Kasumi-1 (cell line): ENCODE measurements at places on chromosomes 7 and 10.

DNA sequence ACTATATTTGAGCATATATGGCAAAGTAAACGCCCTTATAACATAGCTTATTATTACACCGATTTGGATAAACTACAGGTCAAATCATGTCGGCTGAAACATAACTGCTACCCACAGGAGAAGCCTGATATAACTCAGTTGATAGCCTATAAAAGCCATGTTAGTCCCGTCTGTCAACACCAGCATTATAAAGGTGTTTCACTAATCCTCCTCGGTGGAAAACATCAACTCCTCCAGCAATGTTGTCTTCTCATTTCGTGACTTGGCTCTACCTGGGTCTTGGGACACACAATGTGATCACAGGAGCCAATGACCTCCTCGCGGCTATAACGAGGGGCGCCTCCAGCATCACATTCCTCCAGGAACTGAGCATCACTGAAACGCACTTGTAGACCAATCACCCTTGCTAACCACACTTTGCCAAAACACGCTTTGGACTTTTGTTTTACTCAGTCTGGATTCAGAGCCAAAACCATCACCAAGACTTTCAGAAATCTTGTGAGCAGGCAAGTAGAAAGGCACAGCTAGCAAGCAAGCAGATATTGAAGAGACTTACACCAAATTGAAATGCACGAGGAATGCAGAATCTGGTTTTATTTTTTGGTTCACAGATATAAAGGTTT, 269.7 kb upstream of the NFE2L3 start:
- DNase-seq: no peak

DNA sequence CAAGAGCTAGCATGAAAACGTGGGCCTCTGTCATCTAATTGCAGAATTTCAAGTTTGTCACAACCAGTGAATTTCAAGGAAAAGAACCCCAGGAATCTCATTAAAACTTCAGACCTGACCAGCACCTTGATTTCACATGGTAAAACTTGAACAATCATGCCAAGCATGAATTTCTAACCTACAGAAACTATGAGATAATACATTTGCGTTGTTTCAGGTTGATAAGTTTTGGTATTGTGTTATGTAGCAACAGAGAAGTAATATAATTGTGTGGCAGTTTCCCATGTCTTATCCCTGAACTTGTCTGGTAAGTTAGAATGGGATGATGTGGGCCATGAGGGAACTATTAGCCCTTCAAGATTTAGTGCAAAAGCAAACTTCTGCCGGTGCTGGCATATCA, 530.1 kb downstream of the ANKRD7 start:
- DNase-seq: no peak

DNA sequence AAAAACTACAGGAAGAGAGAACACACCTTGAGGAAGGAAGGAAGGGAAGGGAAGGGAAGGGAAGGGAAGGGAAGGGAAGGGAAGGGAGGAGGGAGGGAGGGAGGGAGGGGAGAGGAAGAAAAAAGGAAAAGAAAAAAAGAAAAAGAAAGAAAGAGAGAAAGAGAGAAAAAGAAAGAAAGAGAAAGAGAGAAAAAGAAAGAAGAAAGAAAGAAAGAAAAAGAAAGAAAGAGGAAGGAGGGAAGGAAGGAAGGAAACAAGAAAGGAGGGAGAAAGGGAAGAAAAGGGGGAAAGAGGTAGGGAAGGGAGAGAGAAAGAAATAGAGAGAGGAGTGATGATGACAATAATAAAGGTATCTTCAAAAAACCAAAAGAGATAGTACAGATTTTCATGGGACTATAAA, 12.3 kb upstream of the PLXNA4 start:
- no peak for DNase-seq

DNA sequence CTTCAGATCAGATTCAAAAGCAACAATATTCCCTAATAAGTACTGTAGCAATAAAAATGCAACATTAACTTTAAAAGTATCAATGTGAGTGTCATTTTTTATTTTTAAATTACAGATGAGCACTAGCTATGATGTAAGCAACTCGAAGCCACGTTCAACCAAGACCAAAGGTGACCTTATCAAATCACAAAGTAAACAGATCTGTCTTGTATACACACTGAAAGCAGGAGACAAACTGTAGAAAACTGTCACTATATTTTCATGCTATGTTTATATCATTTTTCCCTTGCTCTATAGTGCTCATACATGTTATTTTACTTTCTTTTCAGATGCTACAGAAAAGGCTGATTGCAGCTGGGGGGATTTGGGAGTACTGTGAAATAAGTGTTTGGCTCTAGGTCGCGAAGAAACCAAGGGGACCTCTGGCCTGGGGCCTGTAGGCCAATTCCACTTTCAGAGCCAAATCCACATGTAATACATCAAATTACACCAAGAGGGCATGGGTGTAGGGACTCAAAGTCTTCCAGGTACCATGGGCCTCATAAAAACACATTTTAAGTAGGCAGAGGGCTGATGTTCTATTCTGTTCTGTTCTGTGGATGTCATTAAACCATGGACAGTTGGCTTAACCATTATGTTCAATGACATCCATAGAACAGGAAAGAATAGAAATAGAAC, 245.2 kb downstream of the SFMBT2 start:
- no peak for DNase-seq

- peak; percentile 92 for DNase-seq
Measured at GRCh38 chr10:26725837-26726727, 28.6 kb downstream of the PDSS1 start.

GRCh38 chr10:71092812-71093401, 119.5 kb upstream of the UNC5B start:
- no peak for DNase-seq

DNA sequence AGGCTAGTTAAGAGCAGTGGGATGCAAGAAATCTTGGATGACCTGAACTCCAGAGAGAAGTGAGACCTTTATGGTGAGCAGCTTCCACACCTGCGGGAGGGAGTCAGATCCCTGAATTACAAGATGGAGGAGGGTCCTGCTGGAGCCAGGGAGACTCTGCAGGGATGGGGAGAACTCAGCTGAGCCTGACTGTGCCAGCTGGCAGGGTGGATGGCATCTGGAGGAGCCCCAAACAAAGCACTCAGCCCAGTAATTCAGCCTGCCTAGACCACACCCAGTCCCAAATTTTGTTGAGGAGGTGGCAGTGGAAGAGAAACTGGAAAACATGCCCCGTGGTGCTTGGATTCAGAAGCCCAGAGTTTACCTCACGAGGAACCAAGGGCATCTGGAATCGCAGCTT, 208.2 kb downstream of the WDR11 start:
- no peak for DNase-seq

DNA sequence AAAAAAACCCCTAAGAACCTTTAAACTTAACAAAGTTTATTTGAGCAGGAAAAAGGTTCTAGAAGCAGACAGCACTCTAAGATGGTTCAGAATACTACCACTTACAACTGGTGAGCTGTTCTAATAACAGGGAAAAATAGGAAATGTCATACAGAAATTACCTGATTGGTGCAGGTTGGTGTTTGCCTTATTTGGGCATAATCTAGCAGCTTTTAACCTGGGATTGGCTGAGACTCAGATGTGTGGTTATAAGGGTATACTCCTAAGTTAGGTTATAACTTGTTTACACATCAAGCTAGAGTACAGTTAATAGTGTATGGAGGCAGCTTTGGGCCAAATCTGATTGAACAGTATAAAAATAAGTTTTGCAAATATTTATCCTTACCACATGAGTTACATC, 59.8 kb downstream of the MAPK8 start:
- DNase-seq: no peak

- no peak for DNase-seq
Measured at GRCh38 chr7:93773446-93773845, 117.1 kb downstream of the TFPI2 start.

DNA sequence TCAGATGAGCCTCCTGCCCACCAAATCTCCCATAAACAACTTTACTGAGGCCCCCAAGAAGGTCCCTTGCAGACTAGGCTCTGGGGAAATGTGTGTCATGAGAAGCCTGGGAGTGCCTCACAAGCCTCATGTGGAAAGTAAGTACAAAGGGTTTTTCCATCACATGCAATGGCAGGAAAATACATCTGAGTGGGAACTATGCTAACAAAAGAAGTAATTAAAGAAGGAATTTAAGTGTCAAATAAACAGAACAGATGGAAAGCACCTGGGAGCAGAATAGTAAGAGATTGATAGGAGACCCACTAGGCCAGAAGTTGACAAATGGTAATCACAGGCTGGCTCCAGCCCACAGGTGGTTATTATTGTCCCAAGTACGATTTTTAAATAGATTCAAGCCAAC, 20.5 kb downstream of the GSAP start:
- DNase-seq: no peak

- DNase-seq: peak; percentile 71
Measured at GRCh38 chr10:103278862-103279298, 1.9 kb downstream of the INA start.

- DNase-seq: no peak
Measured at GRCh38 chr7:84425702-84426259, 231.2 kb upstream of the SEMA3A start.

- no peak for DNase-seq
Measured at GRCh38 chr10:126849646-126850045, 55.6 kb upstream of the DOCK1 start.

GRCh38 chr10:117578490-117578889, 35.9 kb downstream of the EMX2 start:
- no peak for DNase-seq

DNA sequence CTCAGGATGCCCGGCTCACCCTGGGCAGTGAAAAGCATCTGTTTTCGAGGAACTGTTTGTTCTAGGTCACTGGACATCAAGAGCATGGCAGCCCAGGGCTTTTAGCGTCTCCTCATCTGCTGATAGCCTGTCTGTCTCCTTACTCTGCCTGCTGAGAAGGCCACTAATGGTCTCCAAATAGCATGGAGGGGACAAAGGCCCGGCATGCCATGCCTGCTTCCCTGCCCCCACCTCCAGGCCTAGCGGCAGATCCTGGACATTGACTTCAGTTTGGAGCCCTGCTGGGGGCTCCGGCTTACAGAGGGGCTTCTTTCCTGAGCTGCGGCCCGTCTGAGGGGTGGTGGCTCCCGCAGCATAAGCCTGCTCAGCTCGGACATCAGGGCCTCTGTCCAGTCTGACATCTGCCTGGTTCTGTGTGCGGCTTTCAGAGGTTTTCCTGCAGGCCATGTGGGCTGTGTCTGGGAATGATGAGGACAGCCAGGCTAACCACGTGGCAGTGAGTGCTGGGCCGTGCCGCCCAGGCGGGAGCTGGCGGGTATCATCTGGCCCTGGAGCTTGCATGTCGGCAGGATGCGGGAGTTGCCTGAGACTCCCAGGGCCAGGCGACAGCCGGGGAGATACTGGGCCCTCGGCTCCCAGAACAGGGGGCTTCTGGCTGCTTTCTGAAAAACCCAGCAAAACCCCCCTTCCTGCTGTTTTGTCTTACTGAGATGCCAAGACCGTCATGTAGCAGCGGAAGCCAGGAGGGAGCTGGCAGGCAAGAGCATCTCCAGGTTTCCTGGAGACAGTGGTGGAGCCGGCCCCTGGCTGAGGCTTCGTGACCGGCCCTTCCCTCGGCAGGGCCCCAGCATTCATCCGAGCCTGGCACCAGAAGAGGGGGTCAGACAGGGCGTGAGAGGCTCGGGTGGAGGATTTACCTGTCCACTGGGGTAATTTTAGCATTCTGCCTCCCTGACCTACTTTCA, 9.2 kb downstream of the PFKFB3 start:
- no peak for DNase-seq

DNA sequence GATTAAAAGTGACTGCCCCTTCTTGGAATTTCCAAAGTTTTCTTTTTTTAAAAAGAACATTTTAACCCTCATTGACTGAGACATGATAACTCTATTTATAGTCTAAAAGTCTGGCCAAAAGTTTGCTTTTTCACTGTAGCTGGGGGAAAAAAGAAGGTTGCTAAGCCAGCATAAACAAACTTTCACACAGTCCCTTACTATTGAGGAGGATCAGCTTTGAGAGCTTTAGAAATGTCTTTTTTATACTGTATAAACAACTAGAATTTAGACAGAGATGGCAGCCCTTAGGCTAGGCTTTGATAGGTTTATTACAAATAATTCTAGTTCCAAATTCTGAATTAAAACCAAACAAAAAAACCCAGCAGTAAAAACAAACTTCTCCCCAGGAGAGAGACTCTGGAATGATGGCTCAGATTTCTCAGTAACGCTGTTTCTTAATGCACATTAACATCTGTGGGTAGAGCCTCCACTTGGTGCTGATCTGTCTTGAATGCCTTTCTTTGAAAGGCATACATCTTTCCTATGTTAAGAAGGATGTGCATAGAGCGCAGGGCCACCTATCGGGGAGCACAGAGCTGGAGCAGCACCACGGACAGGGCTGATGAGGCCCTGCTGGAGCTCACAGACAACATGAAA, 100.9 kb upstream of the PDLIM1 start:
- DNase-seq: peak; percentile 71

DNA sequence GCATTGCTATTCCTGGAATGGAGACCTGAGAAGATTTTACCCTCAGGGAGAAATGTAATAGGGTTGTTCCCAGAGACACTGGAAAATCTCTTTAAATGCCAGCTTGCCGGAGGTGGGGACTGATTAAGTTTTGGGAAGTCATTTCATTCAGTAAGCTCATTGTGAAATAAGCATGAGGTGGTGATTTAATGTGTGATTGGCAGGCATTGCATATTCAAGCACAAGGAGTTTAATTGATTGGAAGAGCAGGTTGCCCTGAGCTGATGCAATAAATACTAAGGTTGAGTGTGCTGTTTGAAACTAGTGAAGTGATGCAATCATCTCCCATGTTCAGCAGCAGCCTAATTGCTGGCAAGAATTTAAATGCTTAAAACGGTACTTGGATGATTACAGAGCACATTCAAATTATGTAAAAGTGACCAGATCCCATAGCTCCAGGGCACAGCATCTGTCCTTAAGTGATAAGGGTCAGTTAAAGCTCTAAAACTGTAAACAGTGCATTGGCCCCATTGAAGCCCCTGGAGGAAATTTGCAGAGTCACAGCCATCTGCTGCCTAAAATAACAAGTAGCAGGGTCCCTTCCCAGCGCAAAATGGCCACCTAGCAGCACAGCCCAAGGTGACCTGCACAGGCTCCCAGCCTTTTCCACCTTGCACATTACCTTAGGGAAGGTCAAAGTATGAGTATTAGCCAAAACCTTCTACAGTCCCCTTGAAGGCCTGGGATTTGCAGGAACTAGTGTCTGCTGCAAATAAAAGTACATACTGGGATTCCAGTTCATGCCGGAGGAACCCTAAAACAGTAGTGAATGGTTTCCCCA, 92.1 kb downstream of the CCDC71L start:
- DNase-seq: no peak

- no peak for DNase-seq
Measured at GRCh38 chr10:14173391-14173705, 157.4 kb downstream of the FRMD4A start.

GRCh38 chr7:121384265-121384664, 11.8 kb downstream of the FAM3C start:
- DNase-seq: no peak

DNA sequence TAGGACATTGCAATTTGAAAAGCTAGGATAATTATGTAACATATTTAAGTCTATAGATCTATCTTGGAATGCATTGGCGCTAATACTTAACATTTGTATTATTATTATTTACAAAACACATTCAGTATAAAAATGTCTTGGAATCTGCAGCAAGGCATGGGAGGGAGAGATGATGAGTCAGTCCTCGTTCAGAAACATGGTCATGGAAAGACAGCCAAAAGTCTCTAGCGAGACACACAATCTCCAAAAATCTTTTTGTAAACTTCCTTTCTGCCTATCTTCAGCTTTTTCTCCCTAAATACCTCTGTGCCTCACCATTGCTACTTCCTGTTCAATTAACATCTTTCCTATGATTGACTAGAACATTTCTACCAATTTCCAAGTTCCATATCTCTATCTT, 188.4 kb upstream of the CACNA2D1 start:
- no peak for DNase-seq

GRCh38 chr10:99297033-99297432, 32.1 kb upstream of the CNNM1 start:
- no peak for DNase-seq

GRCh38 chr7:82438521-82438920, 5.1 kb downstream of the CACNA2D1 start:
- no peak for DNase-seq
